ENCODE measurements at places on chromosomes 7 and 10.

DNA sequence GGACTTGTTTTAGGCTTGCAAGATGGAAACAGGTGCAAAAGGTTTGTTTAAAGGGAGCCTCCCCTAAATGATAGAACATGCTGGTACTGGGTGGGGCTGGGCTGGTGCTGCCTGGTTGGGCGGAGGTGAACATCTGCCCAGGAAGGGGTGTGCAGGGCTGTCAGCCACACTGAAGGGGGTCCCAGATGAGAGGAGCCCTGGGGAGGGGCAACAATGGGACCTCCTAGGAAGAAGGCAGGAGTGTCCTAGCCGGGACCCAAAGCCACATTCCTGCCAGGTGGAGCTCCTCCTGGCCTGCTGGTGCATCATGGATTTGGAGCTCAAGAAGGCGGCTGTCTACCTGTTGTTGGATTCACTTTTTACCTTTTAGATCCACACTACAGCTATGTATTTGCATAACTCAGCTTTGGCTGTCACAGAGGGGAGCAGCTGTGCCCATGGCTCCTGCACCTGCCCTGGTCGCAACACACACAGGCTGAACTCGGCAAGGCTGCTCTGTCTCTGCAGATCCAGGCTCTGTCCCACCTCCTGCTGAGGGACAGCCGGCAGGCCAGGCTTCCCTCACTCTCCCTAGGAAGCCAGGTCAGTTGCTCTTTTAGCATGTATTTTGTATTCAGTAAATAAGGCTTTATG, 59.9 kb downstream of the ADARB2 start:
- DNase-seq: no peak

GRCh38 chr10:12340371-12340770, 9.0 kb upstream of the CAMK1D start:
- DNase-seq: no peak

GRCh38 chr7:55019191-55019690, 424 bp downstream of the EGFR start:
- no peak for DNase-seq

DNA sequence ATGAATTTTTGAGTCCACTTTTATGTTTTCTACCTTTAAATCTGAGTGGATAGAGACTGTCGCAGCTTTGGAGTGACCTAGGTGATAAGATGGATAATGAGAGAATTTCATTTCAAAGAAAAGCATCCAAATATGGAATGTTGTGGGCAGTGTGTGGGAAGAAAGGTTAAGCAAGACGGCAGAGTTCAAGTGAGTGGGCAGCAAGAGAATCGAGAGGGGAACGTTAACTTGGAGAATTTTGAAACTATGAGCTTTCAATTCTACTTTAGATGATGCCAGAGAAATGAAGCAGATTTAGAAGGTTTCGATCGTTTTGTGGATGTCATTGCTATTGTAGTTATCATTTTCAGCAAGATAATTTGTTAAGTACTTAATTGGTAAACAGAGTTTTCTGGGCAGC, 73.0 kb downstream of the XRCC2 start:
- DNase-seq: no peak

Measured in right renal cortex interstitium (tissue), 3 donors.